ENCODE measurements at places on chromosomes 7 and 10.

DNA sequence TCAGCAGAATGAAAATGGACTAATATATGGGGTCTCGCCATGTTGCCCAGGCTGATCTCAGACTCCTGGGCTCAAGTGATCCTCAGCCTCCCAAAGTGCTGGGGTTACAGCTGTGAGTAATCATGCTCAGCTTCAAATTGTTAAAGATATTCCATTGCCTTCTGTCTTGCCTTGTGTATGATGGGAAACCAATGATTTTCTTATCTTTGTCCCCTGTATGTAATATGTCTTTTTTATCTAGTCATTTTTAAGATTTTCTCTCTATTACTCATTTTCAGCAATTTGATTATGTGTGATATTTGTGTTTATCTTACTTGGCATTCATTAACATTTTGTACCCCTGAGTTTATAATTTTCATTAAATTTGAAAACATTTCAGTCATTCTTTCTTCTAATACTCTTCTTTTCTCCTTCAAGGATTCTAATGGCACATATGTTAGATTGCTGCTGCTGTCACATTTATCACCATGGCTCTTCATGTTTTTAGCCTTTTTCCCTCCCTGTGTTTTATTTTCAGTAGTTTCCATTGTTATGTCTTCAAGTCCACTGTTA, 12.6 kb downstream of the LYZL1 start:
- DNase-seq = no peak

DNA sequence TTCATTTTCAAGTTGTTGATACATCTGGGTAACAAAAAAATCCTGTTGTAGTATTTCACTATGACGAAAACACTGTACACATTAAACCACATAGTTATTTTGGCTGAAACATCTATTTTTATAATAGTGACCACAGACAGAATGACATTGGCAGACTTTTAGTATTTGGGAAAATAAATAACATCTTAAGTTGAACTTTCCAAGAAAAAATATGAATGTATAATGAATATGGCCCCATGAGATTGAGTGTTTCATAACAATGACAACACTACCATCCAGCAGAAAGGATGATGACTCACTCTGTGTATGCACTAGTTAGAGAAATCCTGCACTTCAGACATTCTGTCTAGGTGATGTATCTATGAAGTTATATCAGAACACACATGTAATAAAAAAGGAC, 118.1 kb downstream of the SEMA3D start:
- DNase-seq = no peak

- DNase-seq = no peak
Observed at GRCh38 chr7:125399408-125399807, 469.8 kb upstream of the POT1 start.

GRCh38 chr7:94580601-94581000, 71.0 kb downstream of the CASD1 start:
- DNase-seq = no peak

- DNase-seq = no peak
Observed at GRCh38 chr7:75953931-75954330, 39.0 kb downstream of the POR start.

DNA sequence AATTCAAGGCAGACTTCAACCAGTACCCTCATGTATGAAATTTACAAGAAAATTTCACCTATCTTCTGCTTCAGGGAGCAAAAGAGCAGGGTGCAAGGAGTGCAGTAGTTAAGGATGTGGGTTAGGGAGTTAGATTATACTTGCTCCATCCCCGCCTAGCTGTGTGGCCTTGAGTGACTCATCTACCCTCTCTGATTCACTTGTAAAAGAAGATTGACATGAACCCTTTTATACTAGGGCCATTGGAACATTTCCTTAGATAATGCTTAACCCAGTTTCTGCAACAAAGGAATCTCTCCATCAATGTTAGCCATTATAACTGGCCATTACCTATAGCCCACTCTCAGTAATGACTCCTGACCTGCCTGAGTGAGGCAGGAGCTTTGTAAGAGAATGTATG, 10.2 kb upstream of the HSPA12A start:
- no peak for DNase-seq

DNA sequence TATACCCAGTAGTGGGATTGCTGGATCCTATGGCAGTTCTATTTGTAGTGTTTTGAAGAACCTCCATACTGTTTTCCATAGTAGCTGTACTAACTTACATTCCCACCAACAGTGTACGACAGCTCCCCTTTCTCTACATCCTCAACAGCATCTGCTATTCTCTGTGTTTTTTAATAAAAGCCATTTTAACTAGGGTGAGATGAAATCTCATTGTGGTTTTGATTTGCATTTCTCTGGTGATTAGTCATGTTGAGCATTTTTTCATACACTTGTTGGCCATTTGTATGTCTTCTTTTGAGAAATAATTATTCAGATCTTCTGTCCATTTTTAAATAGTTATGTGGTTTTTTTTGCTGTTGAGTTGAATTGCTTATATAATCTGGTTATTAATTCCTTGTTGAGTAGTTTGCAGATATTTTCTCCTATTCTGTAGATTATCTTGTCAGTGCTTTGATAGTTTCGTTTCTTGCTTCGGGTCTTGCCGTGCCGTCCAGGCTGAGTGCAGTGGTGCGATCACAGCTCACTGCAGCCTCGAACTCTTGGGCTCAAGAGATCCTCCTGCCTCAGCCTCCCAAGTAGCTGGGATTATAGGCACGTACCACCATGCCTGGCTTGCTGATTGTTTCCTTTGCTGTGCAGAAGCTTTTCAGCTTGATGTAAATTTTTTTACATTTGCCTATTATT, 12.0 kb downstream of the MTG1 start:
- no peak for DNase-seq

DNA sequence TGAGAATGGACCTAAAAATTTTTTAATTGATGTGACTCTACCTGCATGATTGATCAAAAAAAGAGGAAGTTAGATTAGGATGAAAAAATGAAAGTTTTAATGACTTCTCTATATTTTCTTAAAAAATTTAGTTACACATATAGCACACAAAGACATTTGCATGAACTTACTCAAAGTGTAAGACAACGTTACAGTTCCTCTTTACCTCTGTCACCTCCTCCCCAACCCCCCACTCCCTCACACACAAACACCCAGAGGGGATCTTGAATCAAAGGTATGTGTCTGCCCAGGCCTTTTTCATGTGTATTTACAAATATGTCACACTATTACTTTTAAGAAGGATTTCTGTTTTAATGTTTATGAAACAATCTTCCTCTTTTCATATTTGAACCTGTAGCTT, 20.6 kb upstream of the CDCA7L start:
- no peak for DNase-seq

GRCh38 chr10:62727934-62728333, 76.6 kb upstream of the ADO start:
- DNase-seq = no peak

GRCh38 chr7:101164071-101164840, 1.1 kb downstream of the VGF start:
- DNase-seq = no peak

- no peak for DNase-seq
Observed at GRCh38 chr7:150871601-150872000, 19.3 kb downstream of the AOC1 start.

- no peak for DNase-seq
Observed at GRCh38 chr7:157079116-157079515, 59.6 kb upstream of the UBE3C start.

DNA sequence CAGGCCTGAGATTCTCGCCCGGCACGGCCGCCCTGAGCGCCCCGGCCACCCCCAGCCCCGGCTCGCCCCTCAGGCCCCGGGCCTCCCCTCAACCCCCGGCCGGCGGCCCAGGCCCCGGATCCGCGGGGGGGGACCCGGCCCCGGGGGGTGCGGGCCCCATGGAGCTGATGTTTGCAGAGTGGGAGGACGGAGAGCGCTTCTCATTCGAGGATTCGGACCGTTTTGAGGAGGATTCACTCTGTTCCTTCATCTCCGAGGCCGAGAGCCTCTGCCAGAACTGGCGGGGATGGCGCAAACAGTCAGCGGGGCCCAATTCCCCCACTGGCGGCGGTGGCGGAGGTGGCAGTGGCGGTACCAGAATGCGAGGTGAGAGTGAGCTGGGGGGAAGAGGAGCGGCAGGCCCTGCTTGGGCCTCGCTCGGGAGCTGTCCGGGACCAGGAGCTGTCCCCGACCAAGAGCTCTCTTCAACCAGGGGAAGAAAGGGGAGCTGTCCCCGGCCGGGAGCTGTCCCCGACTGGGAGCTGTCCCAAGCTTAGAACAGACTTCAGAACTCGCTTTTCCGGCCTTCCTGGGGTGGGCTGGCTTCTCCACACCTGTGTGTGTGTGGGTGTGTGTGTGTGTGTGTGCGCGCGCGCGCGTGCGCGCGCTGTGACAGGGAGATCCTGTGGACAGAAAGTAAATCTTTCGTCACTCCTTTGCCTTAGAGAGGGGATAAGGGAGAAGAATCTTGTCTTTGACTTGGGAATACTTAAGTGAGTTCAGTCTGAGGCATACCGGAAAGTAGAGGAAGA, 510 bp downstream of the ZSWIM8 start:
- DNase-seq = peak; percentile 36

- no peak for DNase-seq
Observed at GRCh38 chr10:42801135-42801534, 18.5 kb downstream of the BMS1 start.

DNA sequence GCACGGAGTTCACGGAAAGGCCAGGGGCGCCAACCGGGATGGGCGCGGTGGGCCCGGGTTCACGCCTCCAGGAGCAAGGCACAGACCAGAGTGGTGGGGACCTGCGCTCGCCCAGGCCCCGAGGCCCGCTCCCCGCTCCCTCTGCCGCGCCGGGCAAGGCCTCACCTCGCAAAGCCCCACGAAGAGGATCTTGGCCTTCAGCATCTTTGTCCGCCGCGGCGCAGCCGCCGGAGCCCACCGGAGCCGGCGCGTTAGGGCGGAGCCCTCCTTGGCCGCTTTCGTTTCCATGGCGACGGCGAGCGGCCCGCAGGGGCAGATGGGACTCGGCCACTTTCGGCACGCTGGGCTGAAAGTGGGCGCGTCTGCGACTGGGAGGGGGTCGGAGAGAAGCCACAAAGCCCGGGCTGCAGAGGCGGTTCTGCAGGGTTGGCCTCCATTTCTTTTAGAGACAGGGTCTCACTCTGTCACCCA, 944.4 kb upstream of the ZNF722 start:
- no peak for DNase-seq

DNA sequence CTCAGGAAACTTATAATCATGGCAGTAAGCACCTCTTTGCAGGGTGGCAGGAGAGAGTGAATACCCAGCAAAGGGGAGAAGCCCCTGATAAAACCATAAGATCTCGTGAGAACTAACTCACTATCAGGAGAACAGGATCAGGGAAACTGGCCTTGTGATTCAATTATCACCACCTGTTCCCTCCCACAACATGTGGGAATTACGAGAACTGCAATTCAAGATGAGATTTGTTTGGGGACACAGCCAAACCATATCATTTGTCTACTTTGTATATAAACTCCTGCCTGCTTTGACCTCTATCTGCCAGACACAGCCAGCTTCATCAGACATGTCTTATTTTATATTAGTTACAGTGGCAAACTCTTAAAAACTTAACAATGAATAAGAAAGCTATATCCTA, 50.4 kb downstream of the ARMC3 start:
- DNase-seq = no peak

GRCh38 chr10:111098679-111099437, 22.0 kb downstream of the ADRA2A start:
- no peak for DNase-seq

DNA sequence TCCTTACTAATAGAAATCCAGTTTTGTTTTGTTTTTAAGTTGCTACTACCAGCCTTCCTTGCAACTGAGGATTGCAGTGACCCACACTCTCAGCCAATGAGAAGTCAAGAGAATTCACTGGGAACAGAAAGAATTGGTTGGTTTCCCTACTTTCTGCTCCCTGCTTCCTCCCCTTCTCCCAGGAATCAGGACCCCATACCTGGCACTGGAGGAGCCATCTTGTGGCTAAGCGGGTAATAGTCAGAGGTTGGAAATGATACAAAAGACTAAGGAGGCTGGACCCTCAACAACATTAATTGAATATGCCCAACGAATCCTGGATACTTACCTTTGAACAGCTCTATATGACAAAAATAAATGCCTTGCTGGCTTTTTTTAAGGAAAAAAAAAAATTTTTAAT, 6.3 kb downstream of the TMEM176A start:
- no peak for DNase-seq

GRCh38 chr10:79313911-79314439, 33.3 kb upstream of the PPIF start:
- no peak for DNase-seq

- DNase-seq = no peak
Observed at GRCh38 chr10:37855636-37856035, 1.8 kb downstream of the ZNF248 start.

DNA sequence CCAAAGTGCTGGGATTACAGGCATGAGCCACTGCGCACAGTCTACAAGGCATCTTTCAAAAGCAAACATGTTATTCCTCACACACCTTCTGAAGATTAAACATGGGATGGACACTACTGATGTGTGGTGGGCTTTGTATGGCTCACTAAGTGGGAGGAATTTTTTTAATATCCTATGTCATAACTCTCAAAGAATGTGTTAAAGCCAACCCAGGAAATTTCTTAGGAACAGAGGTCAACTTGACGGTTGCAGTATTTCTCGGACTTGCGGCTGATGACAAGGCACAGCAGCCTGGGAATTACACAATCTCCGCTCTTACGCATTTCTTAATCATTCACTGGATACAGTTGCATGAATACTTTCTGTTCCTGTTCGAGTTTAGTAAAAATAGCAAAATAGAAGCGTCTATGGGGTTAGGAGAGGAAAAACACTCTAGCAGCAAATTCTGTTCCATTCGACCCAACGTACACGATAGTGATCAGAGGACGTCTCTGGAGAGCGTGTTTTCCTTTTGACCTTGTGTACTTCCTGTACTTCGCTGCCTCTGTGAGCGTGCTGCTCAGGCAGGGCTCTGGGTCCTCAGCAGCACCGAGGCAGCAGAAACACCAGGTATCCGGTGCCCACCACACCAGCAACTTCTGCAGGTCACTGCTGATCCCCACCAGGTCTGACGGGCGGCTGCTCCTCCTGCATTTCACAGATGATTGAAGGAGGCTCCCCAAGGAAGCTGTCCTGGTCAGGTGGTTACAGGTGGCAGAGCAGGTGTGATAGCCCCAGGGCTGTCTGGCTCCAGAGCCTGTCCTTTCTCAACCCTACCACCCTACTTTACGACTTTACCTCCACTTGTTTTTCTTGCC, 26.4 kb upstream of the SRGN start:
- DNase-seq = peak; percentile 20

DNA sequence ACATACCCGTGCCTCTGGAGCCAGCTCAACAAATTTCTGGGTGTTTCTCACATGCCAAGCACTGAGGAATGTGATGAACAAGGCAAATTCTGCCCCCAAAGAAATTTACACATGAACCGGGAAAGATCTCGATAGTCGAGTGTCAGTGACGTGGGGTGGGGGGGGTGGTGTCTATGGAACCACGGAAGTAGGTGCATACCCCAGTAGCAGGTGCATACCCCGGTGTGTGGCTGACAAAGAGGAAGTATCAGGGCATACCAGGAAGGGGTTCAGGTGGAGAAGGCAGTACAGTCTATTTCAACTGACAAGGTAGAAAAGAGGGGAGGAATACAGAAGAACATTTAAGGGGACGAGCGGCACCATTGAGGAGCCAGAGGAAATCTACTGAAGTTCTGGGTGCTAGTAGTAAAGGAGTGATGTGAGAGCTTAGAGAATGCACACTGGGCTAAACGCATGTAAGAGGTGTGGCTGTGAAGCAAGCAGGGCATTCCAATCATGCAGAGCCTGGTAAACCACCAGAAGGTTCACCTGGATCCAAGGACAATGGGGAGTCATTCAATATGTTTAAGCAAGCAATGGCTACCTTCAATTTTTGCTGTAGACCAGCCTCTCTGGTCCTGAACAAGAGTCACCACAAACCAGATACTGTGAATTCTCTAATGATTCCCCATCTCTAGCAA, 6.2 kb downstream of the CCDC6 start:
- no peak for DNase-seq

GRCh38 chr7:130273081-130273932, 6.6 kb downstream of the CPA2 start:
- peak; percentile 2 for DNase-seq

Data from stimulated activated CD4-positive, alpha-beta T cell treated with anti-CD3 and anti-CD28 coated beads, Interleukin-4, amount 100 ng/mL, for 4 hours (primary cell).